Epithelial cell of proximal tubule (primary cell): ENCODE measurements at places on chromosomes 11 and 22. TPM values are rescaled to one million over a fixed set of nuclear protein-coding genes. Genes with fewer than 3 reads are reported as not detected.

The SCN4B gene
- under 0.01 TPM in 1 of 2 replicates, not detected in the other for total RNA-seq

The ARHGAP1 gene
- 29.1 and 33.9 TPM in 2 replicates for total RNA-seq

The ROBO4 gene
- 1.4 and 1.9 TPM in 2 replicates for total RNA-seq

The OR8G5 gene
- total RNA-seq = not detected in 2 replicates

The C1QTNF6 gene
- 2.1 and 7.1 TPM in 2 replicates for total RNA-seq

The CTSW gene
- total RNA-seq = 0.51 and 1.2 TPM in 2 replicates

DNA sequence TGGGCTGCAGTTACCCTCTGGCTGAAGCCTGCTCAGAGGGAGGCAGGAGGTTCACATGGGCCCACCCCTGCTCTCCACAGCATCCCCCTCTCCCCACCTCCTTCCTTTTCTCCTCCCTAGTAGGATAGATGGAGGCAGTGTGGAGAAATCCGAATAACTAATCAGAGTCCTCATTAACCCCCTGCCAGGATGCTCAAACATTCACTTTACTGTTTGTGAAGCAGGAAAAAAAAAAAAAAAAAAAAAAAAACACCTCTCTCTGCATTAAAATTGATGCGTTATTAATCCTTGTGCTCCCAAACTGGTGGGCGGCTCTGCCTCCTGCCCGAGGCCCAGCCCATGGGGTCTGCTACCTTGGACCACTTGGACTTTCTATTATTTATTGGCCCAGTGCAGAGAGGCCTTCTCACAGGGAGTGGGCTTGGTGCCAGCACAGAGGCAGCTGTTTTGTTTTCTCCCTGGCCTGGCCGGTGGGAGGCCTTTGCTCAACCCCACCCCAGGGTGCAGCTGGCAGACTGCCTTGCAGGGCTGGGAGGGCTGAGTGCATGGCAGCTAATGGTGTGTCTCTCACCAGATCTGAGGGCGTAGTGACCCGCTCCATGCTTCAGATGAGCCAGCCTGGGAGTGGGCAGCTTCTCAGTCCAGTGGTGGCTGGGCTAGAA is 150.7 kb downstream of the PKNOX2 start:
- DNase-seq = no peak

GRCh38 chr22:40628354-40629042 is 8.0 kb downstream of the MRTFA start:
- DNase-seq = no peak

GRCh38 chr11:19746086-19746485 is 33.4 kb downstream of the NAV2 start:
- DNase-seq = no peak

GRCh38 chr22:43945632-43946383 is 9.4 kb upstream of the SAMM50 start:
- DNase-seq = no peak

DNA sequence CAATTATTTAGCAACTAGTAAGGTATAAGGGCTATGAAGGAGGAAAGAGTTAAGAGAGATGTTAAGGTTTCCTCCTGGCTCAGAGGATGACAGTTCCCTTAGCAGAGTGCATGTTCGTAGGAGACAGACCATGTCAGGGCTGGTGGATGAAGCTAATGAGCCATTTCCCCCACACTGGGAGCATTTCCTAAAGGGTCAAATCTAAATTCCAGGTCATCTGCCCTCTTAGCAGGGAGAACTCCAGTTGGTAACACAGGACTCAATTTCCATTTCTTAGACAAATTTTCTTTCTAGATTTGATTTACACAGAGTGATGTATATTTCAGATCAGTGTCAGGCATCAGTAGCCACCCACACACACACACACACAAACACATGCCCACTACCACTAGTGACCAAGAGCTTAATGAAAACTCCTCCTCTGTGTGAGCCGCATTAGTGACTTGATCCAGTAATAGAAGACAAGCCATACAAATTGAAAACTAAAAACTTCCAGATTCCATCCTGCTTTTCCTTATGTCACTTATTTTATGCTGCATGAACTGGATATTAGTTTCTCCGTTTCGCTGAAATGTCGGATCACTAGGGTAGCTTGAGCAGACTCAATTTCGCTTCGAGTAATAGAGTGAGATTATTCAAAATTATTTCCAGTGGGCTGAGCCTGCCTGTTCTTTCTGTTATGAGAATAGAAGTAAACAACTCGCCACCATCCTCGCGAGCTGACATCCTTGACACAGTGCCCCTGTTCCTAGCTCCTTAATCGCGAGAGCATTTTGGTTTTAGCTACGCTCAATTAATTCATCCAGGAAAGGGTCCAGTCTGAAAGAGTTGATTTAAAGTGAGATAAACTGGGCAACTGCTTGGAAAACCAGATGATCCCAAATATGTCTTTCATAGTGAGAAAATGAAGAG is 582.6 kb downstream of the SOX6 start:
- no peak for DNase-seq

- DNase-seq = no peak
These were observed 100.0 kb downstream of the CCDC34 start for GRCh38 chr11:27263046-27263445.

DNA sequence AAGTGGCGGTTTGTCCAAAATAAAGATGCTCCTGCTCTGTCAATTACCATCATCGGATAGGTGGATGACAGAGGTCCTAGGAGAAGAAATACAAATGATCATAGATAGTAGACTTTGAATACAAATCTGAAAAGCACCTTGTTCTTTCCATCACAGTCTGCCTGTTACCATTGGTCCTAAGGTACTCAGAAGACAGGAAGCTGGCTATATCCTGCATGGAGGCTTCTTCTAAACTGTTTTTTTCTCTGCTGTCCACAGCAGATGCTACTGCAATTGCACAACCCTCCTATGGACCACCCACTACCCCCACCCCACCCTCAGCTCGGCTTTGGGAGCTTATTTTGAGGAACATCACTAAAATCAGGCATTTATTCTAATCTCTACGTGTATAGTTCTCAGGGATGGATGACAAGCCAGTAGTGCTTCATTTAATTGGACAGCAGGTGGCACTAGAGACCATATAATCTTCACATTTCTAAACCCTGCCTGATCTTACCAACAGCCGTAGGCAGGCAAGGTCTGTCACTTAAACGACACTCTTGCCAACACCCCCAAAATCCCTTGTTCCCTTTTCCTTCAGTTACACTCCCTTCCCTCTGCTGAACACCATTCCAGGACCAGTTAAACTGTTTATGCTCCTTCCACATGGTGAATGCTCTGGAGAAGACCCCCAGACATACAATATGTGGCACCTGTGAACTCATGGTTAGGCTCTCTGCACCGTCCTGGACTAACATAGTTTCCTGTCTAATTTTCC is 6.6 kb upstream of the PTS start:
- no peak for DNase-seq

DNA sequence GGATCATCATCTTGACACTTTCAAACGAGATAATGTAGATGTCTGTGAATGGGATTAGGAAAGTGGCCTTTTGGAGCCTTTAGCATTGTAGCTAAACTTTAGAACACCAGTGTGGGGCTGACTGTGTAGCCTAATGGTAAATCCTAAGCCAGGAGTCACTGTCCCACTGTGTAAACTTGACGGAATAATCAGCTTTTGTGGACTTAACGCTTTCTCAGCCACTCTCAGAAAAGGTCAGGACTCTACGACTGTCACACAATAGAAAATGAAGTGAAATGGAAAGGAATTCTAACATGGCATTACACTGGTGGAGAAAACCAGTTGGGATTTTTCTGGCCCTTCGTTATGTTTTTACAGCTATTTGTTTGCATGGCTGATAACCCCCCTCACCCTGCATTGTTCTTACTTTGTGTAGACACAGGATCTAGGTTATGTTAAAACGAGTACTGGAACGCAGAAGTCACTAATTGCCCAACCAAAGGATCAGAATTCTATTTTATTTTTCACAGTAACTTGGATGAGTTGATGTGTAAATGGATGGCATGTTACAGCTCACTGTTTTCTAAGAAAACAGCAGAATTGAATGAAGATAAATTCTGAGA is 22.0 kb upstream of the GRAMD1B start:
- no peak for DNase-seq

DNA sequence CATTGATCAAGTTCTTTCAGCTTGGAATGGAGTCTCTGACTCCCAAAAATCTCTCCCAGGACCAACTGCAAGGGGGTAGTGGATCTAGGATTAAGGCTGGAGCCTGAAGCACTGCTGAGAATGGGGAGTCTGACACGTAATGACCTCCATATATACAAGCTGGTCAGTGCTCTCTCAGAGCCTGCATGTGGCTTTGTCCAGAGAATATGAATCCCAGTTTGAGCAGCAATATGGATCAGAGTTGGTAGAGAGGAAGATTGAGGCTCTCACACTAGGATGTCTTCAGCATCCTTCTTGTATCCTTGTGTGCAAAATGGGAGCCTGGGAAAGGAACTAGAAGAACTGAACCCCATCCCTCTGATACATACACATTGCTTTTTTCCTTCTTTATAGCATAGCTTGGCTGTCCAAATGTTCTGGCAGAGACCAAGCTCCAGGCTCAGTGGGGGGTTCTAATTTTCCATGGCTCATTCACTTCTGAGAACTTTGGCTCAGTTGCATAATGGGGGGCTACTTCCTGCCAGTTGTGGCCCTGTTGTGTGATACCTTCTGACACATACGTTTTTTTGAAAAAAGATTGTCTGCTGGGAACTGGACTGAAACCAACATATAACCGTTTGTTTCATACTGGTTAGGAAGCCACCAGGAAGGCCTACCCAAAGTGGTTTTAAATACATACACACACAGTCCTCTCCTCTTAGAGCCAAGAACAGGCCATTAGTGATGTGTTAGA is 138.2 kb downstream of the ETS1 start:
- DNase-seq = no peak

GRCh38 chr22:36280379-36280778 is 27.4 kb downstream of the APOL1 start:
- DNase-seq = no peak

DNA sequence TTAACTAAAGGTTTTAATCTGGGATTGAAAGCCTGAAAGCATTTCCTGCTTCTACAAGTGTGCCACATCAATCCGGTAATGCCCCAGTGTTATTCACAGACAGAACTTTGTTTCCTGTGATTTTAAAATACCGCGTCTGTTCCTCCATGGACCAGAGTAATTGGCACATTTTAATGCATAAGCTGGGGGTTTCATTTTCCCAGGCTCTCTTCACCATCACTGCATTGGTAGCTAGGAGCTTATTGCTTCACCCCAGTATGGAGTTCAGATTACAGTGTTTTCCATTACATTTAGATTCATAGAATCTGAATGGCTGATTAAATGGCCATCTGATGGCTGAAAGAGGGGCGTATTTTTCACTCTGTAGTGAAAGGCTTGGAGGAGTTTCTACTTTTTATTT is 25.7 kb upstream of the CRTAM start:
- DNase-seq = no peak

DNA sequence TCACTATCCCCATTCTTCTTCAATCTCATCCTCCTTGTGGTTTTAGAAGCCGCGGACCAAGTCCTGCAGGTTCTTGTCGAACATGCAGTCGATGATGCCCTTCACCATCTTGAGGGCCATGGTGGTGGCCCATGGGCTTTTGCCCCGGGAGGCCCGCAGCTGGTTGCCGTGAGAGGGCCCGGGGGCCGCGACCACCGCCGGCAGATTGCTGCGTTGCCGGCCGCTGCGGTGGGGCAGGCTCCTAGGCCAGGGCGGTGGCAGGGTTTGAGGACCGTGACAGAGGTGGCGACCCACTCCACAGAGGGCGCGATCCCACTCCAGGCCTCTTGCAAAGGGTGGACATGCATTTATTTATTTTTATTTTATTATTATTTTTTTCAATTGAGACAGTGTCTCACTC is 67.0 kb downstream of the APOL5 start:
- DNase-seq = no peak

GRCh38 chr11:64549969-64550368 is 41.1 kb upstream of the SLC22A12 start:
- DNase-seq = no peak

DNA sequence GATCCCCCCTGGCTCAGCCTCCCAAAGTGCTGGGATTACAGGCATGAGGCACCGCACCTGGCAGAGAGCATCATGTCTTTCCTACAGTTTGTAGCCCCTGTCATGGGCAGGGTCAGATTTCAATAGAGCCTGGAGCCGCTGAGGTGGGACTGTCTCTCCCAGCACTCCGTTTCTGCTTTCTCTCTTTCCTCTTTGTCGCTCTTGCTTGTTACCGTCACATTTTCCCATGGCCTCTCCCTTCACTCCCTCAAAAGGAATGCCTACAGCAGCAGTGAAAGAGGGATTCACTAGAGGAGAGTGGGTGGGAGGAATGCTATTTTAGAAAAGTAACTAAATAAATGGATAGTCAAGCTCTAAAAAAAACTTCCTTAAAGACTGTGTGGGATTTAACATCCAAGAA is 136.7 kb upstream of the TTC12 start:
- DNase-seq = no peak

DNA sequence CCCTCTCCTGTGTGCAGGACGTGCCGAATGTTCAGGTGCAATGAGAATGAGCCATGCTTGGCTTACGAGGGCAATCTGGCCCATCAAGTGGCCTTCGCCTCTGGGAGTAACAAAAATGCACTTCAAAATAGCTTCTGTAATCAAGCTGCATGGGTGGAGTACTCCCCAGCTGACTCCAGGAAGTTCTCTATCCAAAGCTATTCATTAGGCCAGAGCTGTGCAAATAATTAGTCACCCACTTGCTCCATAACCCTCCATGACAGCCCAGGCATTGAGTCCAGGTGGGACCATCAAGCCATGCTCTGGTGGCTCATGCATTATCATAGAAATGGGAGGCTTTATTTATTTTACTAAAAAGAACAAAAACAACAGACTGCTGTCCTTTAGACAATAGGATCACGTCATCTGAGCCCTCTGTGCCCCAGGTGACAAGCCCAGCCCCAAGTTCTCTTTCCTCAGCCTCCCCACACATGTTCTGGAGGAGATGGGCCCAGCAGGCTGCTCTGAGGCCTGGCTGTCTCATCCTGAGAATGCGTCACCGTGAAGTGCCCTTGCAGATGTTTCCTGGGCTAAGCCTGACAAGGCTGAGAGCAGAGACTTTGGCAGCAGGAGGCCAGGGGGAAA is 244.7 kb downstream of the ETS1 start:
- no peak for DNase-seq

- DNase-seq = no peak
These were observed 33.7 kb downstream of the CYB5R2 start for GRCh38 chr11:7639643-7640025.

- DNase-seq = no peak
These were observed 470 bp downstream of the C11orf98 start for GRCh38 chr11:62664405-62665074.

DNA sequence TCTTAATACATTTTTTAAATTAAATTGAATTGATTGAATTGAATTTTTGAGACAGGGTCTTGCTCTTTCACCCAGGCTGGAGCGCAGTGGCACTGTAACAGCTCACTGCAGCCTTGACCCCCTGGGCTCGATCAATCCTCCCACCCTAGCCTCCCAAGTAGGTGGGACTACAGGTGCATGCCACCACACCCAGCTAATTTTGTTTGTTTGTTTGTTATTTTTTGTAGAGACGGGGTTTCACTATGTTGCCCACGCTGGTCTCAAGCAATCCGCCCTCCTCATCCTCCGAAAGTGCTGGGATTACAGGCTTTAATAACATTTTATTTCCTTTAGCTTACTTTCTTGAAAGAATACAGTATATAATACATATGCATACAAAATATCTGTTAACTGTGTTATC is 226.9 kb downstream of the BUD13 start:
- no peak for DNase-seq

GRCh38 chr11:125952973-125953372 is 7.1 kb downstream of the VSIG10L2 start:
- no peak for DNase-seq

- no peak for DNase-seq
These were observed 2.9 kb downstream of the E2F8 start for GRCh38 chr11:19237813-19238212.
